ENCODE measurements at places on chromosomes 5 and 9. TPM values are rescaled to one million over a fixed set of nuclear protein-coding genes. Genes with fewer than 3 reads are reported as not detected.

DNA sequence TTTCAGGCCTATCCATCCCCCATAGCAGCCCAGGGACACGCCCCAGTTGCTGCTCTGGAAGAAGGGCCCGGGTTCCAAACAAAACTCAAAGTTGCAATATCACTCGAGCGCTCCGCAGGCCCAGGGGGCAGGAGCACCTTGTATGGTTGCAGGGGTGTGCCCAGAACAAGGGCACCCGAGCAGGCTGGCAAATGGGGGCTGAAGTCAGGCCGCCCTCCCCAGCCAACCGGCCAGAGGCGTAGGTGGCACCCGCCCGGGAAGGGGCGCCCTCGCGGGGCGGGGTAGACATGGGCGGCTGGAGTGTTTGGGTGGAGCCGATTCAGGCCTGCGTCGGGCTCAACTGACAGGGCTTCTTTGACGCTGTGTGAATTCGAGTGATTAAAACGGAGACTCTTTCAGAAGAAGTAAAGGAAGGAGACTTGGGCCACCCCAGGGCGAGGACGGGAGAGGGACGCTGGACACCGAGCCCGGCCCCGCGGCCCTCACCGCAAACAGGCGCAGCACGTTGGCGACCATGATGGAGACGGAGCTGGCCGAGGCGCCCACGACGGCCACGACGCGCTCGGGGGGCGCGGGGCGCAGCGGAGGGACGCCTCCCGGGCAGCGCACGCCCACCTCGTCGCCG lies 1.1 kb downstream of the GRM6 start:
- H3K27ac ChIP-seq: no peak overlapping the region
- DNase-seq: no peak
- H3K36me3 ChIP-seq: no peaks in the 10 kb centered on the region
- peaks cover 3% of the 10 kb centered on the region for H3K27me3 ChIP-seq

GRCh38 chr9:134251296-134252069 lies 74.8 kb upstream of the RXRA start:
- H3K27ac ChIP-seq: no peak overlapping the region
- DNase-seq: no peak
- H3K4me1 ChIP-seq: peaks cover 10% of the 10 kb centered on the region
- no peak overlapping the region for H3K4me3 ChIP-seq
- no peaks in the 10 kb centered on the region for H3K36me3 ChIP-seq

- no peak for DNase-seq
- H3K4me3 ChIP-seq: no peak overlapping the region
- no peaks in the 10 kb centered on the region for H3K36me3 ChIP-seq
These were observed 115.9 kb upstream of the SH3GL2 start for GRCh38 chr9:17462869-17463464.

DNA sequence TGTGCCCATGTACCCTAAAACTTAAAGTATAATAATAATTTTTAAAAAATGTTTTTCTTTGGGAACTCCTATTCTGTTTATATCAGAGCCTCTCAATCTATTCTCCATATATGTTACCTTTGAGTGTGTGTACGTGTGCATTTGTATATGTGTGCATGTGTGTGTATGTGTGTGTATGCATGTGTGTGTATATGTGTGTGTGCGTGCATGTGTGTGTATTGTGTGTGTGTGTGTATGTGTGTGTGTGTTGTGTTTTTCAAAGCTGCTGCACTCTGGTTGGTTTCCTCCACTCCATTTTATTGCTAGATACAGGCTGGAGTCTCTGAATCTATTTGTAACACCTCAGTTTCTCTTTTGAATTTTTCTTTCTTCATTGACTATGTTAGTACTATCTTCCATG lies 20.0 kb downstream of the SURF6 start:
- H3K4me1 ChIP-seq: no peaks in the 10 kb centered on the region
- H3K27me3 ChIP-seq: no peaks in the 10 kb centered on the region
- no peaks in the 10 kb centered on the region for H3K36me3 ChIP-seq
- DNase-seq: no peak
- no peak overlapping the region for H3K4me3 ChIP-seq

DNA sequence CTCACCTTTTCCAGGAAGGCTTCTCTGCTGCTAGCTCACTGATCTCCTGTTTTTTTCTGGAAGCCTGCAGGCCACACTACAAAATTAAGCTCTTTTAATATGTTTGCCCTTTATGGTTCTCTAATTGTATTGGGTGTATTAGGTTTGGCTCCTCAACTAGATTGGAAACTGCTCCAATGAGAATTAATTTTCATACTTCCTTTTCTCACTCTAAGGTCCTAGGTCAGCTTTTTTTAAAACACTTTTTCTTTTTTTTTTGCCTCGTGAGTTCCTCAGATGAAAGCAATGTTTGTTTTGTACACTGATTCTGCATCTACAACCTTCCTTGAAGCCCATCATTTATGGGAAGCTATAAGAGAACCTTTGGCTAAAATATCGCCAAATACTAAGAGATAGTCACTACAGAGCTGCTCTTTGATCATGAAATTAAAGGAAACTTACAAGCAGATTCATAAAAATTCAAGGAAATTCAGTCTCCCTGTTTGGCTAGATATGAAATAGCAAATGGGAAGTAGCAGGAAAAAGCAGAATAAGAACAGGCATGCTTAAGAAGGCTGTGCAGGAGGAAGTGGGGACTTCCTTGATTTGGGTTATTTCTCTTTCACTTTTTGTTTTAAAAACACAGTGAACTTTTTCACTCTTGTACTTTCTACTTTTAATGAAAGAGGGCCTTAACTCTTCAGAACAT lies 55.2 kb upstream of the FYB1 start:
- H3K27ac ChIP-seq: no peak overlapping the region
- H3K4me3 ChIP-seq: peak overlapping the region; percentile 7
- no peaks in the 10 kb centered on the region for H3K36me3 ChIP-seq
- no peaks in the 10 kb centered on the region for H3K4me1 ChIP-seq

GRCh38 chr5:111173476-111173875 lies 50.7 kb upstream of the CAMK4 start:
- H3K36me3 ChIP-seq: no peaks in the 10 kb centered on the region
- no peak for DNase-seq
- no peaks in the 10 kb centered on the region for H3K27me3 ChIP-seq

- H3K4me1 ChIP-seq: peaks cover 9% of the 10 kb centered on the region
- H3K4me3 ChIP-seq: no peak overlapping the region
- H3K27me3 ChIP-seq: no peaks in the 10 kb centered on the region
- H3K36me3 ChIP-seq: no peaks in the 10 kb centered on the region
- H3K27ac ChIP-seq: peak overlapping the region; percentile 5
These were observed 214.0 kb upstream of the DMRT1 start for GRCh38 chr9:627336-627970.

DNA sequence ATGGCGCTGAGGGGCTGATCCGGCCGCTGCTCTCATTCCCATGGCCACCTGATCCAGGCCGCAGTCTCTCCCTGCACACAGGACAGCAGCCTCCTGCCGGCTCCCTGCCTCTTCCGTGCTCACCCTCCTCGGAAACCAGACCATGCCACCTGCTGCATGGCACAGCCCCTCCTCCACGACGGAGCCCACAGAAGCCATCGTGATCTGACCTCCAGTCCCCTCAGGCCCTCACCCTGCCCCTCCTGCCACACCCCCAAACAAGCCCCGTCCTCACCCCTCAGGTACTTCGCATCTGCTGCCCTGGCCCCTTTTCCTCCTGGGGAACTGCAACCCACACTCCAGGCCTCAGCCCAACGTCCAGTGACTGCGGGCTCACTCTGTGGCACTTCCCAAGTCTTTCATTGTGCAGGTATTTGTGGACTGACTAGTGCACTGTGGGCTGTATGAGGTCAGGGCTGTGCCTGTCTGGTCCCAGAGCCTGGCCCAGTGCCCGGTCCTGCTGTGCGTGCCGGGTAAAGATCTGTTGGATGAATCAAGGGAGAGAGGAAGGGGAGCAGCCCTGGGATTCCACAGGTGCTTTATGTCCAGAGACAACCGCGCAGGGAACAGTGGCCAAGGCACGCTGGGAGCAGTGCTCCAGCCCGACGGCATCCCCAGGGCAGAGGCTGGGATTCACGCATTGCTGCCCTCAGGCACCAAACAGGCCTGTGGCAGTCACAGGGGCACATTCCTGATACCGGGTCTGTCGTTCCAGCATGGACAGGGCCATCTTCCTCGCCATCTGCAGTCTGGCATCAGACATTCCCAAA lies 86.1 kb downstream of the ADAMTS2 start:
- H3K36me3 ChIP-seq: no peaks in the 10 kb centered on the region
- H3K4me1 ChIP-seq: no peaks in the 10 kb centered on the region
- no peak for DNase-seq
- no peak overlapping the region for H3K27ac ChIP-seq
- no peak overlapping the region for H3K4me3 ChIP-seq

DNA sequence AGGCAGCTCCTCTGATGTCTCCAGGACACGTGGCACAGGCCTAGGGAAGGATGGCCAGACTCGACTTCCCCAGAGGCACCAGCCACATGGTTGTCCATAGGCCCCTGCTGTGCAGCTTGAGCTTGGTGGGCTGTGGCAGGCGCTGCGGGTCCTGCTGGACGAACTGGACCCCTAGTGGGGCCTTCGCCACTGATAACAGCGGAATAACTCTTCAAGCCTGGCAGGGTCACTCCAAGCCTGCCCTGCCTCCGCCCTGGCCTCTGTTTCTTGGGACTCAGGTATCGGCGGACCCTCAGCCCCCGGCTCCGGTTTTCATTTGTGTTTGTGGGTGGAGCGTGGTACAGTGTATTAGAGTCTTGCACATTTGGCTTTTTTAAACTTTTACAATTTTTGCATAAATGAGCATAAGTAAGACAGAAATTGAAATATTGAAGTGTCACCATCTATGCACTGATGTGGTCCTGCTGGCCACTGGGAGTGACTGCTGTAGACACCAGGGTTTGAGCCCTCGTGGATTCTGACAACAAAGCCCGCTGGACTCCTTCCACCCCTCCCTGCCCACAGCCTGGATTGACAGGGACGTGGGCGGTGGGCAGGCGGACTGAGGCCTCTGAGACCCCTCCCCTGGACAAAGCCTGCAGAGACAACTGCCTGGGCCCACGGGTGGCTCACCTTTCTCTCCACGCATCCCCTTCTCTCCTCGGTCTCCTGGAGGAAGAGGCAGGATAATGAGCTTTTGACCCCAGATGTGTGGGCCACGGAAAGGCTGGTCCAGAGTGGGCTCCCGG lies 3.8 kb downstream of the FCN1 start:
- H3K27ac ChIP-seq: no peak overlapping the region
- no peak for DNase-seq
- H3K36me3 ChIP-seq: no peaks in the 10 kb centered on the region
- H3K27me3 ChIP-seq: no peaks in the 10 kb centered on the region
- H3K4me3 ChIP-seq: no peak overlapping the region

DNA sequence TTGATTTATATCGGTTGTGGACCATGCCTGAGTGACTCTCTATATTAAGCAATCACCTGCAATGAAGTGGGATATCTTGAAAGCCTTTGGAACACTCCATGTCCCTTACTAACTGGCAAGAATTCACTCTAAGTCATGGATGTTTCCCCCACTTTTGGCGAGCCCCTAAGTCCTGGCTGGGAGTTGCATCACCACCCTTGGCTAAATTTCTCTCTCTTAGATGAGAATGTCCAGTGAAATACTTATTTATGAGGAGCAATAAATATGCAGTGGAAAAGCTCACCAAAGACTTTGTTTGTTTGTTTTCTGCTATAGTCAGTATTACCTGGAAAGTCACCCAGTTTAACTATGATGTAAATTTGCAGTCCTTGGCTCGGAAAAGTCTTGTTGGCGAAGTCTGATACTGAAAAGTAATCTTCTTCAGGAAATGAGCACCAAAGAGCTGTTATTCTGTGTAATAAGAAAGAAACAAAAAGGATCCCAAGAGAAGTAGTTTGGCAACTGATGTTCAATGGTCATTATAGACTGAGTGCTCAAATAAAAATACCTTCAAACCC lies 333.8 kb downstream of the DMRT2 start:
- H3K27ac ChIP-seq: no peak overlapping the region
- no peaks in the 10 kb centered on the region for H3K36me3 ChIP-seq
- no peaks in the 10 kb centered on the region for H3K4me1 ChIP-seq
- DNase-seq: no peak
- H3K4me3 ChIP-seq: no peak overlapping the region

- H3K27me3 ChIP-seq: peaks cover 2% of the 10 kb centered on the region
- no peaks in the 10 kb centered on the region for H3K36me3 ChIP-seq
- no peak for DNase-seq
- no peak overlapping the region for H3K4me3 ChIP-seq
- no peaks in the 10 kb centered on the region for H3K4me1 ChIP-seq
These were observed 60.2 kb upstream of the FUBP3 start for GRCh38 chr9:130518943-130519799.

GRCh38 chr5:75600535-75600934 lies 10.7 kb upstream of the ANKDD1B start:
- H3K27me3 ChIP-seq: no peaks in the 10 kb centered on the region
- no peaks in the 10 kb centered on the region for H3K36me3 ChIP-seq
- no peak for DNase-seq
- H3K4me3 ChIP-seq: no peak overlapping the region

DNA sequence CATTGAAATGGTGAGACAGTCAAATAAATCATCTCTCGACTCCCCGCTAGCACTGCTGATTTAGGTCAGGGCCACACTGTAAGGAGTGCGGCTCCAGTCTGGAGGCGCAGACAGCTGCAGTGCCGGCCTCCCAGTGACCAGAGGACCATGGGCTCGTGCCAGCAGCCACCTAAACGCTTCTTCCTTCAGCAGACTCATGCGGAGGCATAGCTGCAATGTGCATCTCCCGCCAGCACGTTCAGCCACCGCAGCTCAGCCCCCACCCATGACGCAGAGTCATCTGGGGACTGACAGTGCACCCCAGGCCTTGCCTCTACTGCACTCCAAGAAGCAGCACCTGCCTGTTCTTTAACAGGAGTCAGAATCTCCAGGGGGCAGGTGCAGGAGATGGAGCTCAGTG lies 13.6 kb upstream of the MAPK9 start:
- H3K4me3 ChIP-seq: no peak overlapping the region
- H3K4me1 ChIP-seq: no peaks in the 10 kb centered on the region
- no peaks in the 10 kb centered on the region for H3K27me3 ChIP-seq
- no peak for DNase-seq

The SLC45A2 gene
- not detected for total RNA-seq

The CENPH gene
- 4.9 TPM for total RNA-seq

The ADAMTS13 gene
- total RNA-seq: 1.0 TPM

The GRIN1 gene
- total RNA-seq: not detected

The SPATA31A5 gene
- not detected for total RNA-seq

The DNAH5 gene
- total RNA-seq: 1.0 TPM

The PCDHB3 gene
- total RNA-seq: 0.71 TPM

The PCDHA7 gene
- total RNA-seq: 0.24 TPM

The AFAP1L1 gene
- total RNA-seq: 39.9 TPM

The SPATA31A3 gene
- not detected for total RNA-seq

The FOXD4L3 gene
- not detected for total RNA-seq

The TLE1 gene
- total RNA-seq: 54.3 TPM

The GCNT1 gene
- total RNA-seq: 6.6 TPM

The SLC36A3 gene
- not detected for total RNA-seq

The C6 gene
- 0.46 TPM for total RNA-seq

The SMIM33 gene
- not detected for total RNA-seq

The OR1L4 gene
- total RNA-seq: not detected

The SPINK6 gene
- not detected for total RNA-seq

Data from gastrocnemius medialis (tissue), 4 donors.